ENCODE measurements at places on chromosomes 6 and 20.

- DNase-seq, result no peak
These were observed 91.7 kb downstream of the ERMARD start for GRCh38 chr6:169843110-169843509.

- no peak for DNase-seq
These were observed 578.0 kb upstream of the NOX3 start for GRCh38 chr6:156033598-156033997.

GRCh38 chr20:34058831-34059230 lies 53.2 kb downstream of the EIF2S2 start:
- no peak for DNase-seq

DNA sequence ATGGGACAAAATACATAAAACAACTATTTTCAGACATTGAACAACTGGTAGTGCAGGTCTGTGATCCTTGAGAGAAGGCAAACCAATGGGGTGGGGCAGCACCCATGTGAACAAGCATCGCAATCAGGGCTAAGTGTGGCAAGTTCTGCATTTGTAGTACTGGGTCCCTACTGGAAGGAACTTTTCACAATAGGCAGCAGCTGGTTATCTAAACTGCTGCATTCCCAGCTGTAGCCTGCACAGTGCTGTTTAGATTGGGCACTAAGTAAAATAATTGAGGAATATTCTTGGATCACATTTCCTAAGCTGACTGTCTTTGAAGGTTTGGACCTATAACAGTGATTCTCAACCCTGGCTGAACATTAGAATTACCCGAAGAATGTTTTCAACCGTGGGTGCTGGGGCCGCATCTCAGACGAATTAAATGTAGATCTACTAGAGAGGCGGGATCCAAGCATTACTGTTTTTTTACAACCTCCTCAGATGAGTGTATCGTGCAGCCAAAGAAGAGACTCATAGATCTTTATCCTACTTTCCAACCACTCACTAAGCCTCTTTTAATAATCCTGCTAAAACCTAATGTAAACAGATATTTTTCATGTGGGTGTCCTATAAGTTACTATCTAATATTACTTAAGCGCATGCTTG lies 12.4 kb upstream of the MAP3K4 start:
- no peak for DNase-seq

- DNase-seq, result peak; percentile 48
These were observed 1813.6 kb upstream of the DEFB115 start for GRCh38 chr20:29443819-29444218.

- peak; percentile 68 for DNase-seq
These were observed 170.7 kb downstream of the ERMARD start for GRCh38 chr6:169921853-169922824.

All from activated CD4-positive, alpha-beta memory T cell treated with anti-CD3 and anti-CD28 coated beads for 36 hours (primary cell).